Endothelial cell of umbilical vein (primary cell): ENCODE measurements at places on chromosomes 11 and 22. TPM values are rescaled to one million over a fixed set of nuclear protein-coding genes. Genes with fewer than 3 reads are reported as not detected.

DNA sequence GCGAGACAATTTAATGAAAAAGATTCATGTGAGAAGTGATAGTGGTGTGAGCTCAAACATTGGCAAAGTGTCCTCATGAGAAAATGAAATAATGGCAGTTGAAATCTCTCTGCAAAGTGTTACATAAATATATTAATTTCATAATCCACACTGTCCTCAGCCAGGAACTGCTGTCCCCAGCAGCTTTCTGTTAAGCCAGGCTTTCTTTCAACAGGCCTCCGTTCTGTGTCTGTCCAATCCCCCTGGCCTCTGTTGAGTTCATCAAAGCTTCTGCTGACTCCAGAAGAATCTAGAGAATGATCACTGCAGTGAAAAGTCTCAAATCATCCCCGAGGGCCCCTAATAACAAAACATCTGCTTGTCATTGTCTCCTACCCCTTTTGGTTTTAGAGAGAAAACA, 10.0 kb upstream of the ASCC2 start:
- DNase-seq = no peak

DNA sequence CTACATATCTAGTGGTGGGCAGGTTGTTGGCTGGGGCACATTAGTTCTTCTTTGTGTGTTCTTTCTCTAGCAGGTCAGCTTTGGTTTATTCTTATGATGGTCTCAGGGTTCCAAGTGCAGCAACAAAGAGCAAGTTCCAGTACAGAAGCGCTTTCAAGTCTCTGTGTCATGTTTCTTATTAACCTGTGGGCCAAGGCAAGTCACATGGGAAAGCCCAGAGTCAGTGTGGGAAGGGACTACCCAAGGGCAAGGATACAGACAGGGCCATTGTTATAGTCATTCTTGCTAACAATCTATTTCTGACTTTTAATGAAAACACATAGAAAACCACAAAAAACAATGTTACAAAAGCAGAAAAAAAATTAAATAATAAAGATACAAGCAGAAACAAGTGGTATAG, 754.6 kb downstream of the TBC1D22A start:
- DNase-seq = no peak

DNA sequence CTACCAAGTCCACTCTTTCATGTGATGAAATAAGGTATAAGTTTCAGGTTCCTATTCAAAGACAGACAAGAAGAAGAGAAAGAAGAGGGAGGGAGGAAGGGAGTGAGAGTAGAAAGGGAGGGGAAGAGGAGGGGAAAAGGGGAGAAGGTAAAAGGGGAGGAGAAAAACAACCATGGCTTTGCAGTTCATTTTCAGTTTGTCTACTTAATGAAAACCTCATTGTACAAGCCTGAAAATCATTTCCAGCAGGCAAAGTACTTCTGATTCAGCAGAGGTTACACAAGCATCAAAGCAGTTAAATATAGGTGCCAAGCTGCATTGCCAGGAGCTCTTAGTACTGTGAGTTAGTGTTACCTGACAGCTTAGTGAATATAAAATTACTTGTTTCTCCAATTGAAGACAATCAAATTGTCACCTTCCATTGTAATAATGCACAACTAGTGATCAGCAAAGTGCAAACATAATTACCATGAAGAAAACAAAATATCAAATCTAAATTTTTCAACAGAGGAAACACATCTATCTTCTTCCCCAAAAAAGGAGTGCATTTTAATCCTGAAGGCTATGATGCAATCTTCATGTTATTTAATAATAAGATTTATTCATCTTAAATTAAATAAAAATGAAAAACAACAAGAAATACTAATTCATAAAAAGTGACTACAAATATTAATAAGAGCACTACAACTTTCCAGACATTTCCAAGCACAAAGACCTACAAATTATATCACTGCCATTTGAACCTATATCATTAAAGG, 8.2 kb downstream of the SOX6 start:
- no peak for DNase-seq

- no peak for DNase-seq
Measured at GRCh38 chr11:81870066-81870412, 863.6 kb downstream of the FAM181B start.

Gene TSPAN32
- polyA plus RNA-seq = not detected in 2 replicates

Gene OR51B5
- polyA plus RNA-seq = 0.07 TPM in 1 of 2 replicates, not detected in the other

Gene HMOX1
- polyA plus RNA-seq = 69.1 and 77.4 TPM in 2 replicates

Gene HTR3A
- polyA plus RNA-seq = not detected in 2 replicates

Gene PANX3
- polyA plus RNA-seq = not detected in 2 replicates

Gene NR1H3
- 16.3 and 19.1 TPM in 2 replicates for polyA plus RNA-seq

Gene HSCB
- polyA plus RNA-seq = 13.8 and 18.4 TPM in 2 replicates
